T-helper 2 cell (primary cell): ENCODE measurements at places on chromosomes 6 and 20.

DNA sequence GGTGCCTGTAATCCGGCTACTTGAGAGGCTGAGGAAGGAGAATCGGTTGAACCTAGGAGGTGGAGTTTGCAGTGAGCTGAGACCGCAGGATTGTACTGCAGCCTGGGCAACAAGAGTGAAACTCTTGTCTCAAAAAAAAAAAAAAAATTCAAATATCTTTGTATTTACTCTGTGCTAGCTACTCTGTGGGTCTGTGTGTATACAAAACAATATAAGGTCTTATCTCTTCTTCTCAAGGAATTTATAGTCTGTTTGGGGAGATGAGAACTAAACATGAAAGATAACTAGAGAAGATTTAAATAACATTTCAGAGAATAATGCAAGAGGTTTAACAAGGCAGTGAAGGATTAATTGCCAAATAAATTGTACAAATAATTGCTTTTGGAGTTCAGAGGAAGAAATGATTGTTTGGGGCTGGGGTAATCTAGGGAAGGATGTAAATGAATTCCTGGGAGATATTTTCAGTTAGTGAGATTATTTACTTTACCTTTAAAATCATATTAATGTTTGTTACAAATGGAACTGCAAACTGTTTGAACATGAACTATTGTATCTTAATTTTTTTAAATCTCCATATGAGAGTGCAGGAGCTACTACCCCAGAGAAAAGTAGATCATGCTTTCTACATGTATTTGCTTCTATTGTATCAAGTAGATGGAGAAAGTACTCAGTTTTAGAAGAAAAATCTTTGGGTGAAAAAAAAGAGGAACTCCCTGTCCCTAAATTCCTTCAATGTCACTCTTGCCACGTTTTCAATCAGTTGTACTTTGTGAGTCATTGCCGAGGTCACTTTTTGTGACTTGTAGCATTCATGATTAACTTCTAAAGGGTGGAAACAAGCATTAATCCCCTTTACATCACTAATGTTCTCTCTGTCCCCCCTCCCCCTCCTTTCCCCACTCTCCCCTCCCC, 39.0 kb downstream of the NCOA3 start:
- no peak for DNase-seq

GRCh38 chr6:158262755-158263154, 49.5 kb upstream of the TULP4 start:
- DNase-seq: peak; percentile 58

DNA sequence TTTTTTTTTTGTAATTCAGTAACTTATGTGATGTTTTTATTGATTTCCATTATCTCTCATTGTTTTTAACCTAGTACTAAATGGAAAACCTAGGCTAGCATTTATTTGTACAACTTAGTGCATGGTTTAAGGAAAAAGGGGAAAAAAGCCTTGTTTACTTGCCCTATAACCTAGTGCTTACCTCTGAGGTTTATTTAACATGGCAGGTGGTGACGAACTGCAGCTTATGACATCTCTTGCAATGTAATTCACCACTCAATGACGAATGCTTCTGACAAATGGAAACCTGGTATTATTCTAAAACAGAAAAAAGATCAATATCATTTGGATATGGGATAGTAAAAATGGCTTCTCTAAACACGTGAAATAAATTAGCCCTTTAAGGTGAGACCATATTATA, 618.6 kb upstream of the FLRT3 start:
- DNase-seq: no peak

GRCh38 chr20:56808732-56809131, 179.6 kb downstream of the TFAP2C start:
- DNase-seq: no peak

DNA sequence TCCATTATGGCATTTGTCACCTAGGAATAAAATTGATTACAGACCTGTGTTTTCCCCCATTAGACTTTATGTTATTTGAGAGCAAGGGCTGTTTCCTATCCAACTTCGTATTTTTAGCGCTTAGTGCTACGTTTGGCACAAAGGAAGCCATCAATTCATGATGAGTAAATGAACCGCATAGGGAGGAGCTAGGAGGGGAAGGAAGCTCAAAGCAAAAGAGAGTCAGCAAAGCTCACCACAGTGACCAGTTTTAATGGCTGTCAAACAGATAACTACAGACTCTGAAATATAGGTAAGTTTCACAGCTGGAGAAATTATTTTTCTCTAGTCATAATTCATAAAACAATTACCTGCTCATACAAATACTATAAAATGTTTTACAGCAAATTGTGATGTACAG, 6.9 kb upstream of the SAMD3 start:
- no peak for DNase-seq

DNA sequence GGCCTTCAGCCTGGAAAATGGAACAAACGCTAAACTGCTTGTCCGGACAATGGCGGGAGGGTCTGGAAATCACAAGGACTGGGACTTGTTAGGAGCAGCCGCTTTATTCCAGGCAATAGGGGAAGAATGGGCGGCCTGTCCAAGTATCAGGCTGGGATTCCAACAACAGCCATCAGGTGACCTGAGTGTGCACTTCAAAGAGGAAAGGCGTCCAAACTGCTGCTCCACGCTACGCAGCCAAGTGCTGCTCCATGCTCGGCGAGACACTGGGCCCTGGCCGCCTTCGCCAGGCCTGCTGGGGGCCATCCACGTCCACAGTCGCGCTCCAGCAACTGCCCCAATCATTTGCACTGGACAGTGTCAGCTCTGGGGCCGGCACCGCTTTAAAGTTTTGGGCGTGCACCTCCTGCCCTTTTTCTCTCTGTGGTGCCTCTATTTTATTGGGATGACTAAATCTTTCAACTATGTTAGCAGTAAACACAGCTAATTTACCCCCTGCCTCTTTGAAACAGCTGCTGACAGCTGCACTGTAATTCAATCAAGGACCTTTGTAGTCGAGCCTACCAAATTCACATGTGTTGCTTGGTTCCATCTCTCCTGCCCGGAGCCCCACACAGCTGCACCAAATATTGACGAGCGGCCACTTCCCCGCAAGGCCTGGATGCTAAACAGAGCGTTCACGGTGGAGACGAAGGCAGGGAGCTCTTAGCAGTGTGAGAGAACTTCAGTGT, 98.3 kb downstream of the BMP7 start:
- no peak for DNase-seq

DNA sequence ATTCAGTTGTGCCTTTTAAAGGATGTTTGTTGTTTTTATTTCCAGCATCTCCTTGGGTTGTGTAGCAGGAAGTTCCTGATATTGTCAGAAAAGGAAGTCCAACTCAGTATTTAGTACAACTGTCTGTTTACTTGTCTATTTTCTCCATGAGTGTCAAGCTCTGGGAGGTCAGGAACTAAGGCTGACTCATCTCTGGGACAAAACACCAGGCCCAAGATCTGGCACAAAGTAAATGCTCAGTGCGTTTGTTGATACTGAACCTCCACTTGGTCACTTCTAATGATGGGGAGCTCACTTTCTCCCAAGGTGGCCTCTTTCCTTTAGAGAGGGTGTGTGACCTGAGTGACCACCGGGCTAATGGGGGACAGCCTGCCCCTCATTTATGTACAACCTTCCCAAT, 12.6 kb upstream of the PIGU start:
- DNase-seq: no peak

GRCh38 chr6:91886183-91886795, 1299.4 kb upstream of the MAP3K7 start:
- DNase-seq: no peak

DNA sequence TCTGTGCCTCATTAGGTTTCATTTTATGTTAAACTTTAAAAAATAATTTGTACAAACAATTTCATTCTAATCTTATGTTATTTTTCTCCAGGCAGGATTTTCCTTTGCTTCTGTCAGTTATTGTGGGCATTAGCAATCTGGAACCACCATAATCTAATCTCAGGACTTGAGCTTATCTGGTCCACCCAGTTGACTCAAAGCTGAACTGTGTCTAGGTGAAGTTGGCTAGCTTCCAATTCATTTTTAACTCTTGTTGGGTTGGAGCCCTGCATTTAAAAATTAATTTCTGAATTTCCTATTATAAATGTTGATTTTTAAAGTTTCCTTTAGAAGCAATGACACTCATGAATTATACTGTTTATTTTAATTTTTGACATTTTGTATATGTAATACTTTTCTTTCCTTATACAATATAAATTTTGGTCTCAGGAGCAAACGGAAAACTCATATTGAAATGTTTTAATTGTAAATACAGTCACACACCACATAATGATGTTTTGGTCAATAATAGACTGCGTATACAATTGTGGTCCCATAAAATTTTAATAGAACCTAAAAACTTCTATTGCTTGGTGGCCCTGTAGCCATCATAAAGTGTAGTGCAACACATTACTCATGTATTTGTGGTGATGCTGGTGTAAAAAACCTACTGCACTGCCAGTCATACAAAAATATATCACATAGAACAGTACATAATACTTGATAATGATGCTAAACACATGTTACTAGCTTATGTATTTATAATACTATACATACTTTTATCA, 121.3 kb downstream of the CLVS2 start:
- no peak for DNase-seq

- no peak for DNase-seq
Measured at GRCh38 chr6:136213853-136214252, 36.3 kb downstream of the MTFR2 start.

DNA sequence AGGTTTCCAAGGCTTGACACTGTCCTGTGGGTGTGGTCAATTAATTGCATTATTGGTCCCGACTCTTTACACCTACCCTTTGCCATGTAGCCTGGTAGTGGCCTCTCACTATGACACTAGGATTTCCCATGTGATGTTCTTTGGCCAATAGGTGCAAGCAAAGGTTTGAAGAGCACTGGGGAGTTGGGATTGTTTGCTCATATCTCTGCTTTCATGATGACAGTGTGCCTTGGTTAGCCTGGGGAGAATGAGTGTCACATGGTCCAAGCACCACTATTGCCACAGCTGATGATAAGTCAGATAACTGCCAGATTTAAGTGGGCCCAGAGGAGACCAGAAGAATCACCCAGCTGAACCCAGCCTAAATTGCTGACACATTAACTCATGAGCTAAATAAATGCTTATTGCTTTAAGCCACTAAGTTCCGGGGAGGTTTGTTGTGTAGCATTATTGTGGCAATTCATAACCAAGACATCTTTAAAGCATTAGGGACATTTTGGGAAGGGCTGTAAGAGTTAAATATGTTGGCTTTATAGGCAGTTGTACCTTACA, 17.2 kb upstream of the SCP2D1 start:
- no peak for DNase-seq
